ENCODE measurements at places on chromosomes 7 and 10.
A peak's percentile ranks its signal among the peaks of the same experiment; 100 is the strongest.

DNA sequence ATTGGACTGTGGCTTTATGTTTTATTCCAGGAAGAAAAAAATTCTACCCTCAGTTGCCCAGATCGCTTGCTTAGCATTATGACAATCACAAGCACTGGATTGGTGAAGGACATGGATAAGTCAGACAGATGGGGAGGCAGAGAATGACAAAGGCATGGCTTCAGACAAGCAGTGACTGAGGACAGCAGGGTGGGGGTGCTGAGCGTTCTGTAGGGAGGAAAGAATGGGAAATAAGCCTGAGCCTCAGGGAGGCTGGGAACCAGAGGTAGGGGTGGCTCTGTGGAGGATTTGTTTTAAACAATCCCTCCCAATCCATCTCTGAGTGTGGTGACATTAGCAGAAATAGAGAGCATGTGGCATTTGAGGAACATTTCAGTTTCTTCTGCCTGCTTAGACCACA, 896.9 kb downstream of the CCSER2 start:
- no peak for DNase-seq
- H3K36me3 ChIP-seq = no peaks in the 10 kb centered on the region
- H3K27me3 ChIP-seq = no peaks in the 10 kb centered on the region
- H3K4me1 ChIP-seq = no peaks in the 10 kb centered on the region

GRCh38 chr10:127678091-127678490, 58.9 kb upstream of the FOXI2 start:
- no peaks in the 10 kb centered on the region for H3K27me3 ChIP-seq
- DNase-seq = no peak
- no peaks in the 10 kb centered on the region for H3K36me3 ChIP-seq
- no peak overlapping the region for H3K27ac ChIP-seq
- H3K4me1 ChIP-seq = no peaks in the 10 kb centered on the region
- H3K4me3 ChIP-seq = no peak overlapping the region

GRCh38 chr10:100825325-100825875, 80.0 kb downstream of the PAX2 start:
- H3K27ac ChIP-seq = no peak overlapping the region
- peaks cover 87% of the 10 kb centered on the region for H3K27me3 ChIP-seq
- H3K4me3 ChIP-seq = no peak overlapping the region

GRCh38 chr7:150428671-150429451, 21.6 kb upstream of the GIMAP8 start:
- no peaks in the 10 kb centered on the region for H3K27me3 ChIP-seq
- H3K4me3 ChIP-seq = no peak overlapping the region
- H3K36me3 ChIP-seq = no peaks in the 10 kb centered on the region
- peak overlapping the region; percentile 12 for H3K27ac ChIP-seq

GRCh38 chr7:30246392-30246791, 38.0 kb upstream of the ZNRF2 start:
- no peaks in the 10 kb centered on the region for H3K27me3 ChIP-seq
- DNase-seq = no peak
- no peak overlapping the region for H3K4me3 ChIP-seq
- H3K4me1 ChIP-seq = peaks cover 7% of the 10 kb centered on the region

DNA sequence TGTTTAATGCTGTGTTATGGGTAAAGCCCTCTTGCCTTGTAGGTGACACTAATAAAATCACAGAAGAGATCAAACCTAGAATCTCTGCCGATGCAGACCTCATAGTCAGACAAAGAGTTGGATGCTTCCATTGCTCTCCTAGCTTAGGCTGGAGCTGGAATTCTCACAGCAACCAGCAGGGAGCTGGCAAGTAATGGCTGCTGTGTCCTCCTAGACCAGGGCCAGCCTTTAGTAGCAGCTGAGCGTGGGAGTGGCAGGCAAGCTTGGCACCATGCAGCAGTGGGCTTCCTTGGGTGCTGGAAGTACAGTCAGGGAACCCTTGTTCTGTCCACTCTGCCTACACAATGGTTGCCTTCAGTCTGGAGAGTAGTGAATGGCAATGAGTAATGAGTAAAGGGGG, 598.3 kb upstream of the GALNT17 start:
- DNase-seq = no peak
- no peaks in the 10 kb centered on the region for H3K4me1 ChIP-seq
- H3K27ac ChIP-seq = no peak overlapping the region

DNA sequence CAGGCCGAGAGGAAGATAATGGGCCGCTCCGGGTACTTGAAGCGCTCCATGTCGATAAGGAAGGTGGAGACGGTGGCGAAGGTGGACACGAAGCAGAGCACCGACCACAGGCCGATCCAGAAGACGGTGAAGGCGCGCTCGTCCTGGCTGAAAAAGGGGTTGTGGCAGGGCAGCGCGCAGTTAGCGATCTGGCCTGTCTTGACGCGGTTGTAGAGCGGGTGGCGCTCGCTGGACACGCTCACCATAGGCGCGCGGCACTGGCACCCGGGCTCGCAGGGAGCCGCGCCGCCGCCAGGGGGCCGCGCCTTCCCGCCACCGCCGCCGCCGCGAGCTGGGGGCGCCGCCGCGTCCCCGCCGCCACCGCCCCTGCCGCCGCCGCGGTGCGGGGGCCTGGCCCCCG, 1.6 kb downstream of the FZD8 start:
- H3K4me3 ChIP-seq = peak overlapping the region; percentile 48
- no peak overlapping the region for H3K27ac ChIP-seq
- no peaks in the 10 kb centered on the region for H3K27me3 ChIP-seq
- peak; percentile 69 for DNase-seq
- H3K36me3 ChIP-seq = no peaks in the 10 kb centered on the region
- 0 out of 2 replicates have a peak, but pooled peaks cover 4% of the 10 kb centered on the region for H3K4me1 ChIP-seq

All from MM.1S (cell line).